ENCODE measurements at places on chromosomes 2 and 18.

DNA sequence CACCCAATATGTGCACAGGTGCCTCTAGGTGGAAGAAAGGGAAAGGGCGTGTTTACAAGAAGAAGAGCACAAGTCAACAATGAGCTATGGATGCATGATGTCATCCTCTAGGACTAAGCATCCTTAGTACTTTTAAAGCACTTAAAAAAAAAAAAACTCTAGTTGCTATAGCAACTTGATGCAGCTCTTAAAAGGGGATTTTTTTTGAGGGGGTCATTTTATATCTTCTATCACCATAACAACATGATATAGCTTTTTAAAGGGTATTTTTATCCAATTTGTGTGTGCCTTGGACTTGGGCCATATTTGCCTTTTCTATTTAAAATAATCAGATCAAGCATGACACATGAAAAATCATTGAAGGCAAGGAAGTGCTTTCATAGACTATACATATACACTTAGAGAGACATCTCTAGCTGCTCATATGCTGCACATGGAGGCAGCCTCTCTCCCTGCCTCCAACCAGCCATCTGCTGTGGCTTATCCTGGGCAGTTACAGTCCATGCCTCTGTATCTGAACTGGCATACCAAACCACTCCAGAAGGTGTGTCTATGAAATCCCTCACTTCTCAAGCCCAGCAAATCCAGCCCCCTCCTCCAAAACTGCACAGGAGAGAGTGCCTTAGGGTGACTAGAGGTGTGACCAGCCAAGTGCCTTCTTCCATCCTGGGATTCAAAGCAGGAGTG lies 165.4 kb downstream of the MSH2 start:
- H3K4me3 ChIP-seq: no peak overlapping the region
- H3K27me3 ChIP-seq: peaks cover 59% of the 10 kb centered on the region
- no peak overlapping the region for H3K27ac ChIP-seq
- no peak for DNase-seq

GRCh38 chr2:240595381-240596079 lies 9.0 kb downstream of the CAPN10 start:
- no peaks in the 10 kb centered on the region for H3K27me3 ChIP-seq
- H3K4me1 ChIP-seq: no peaks in the 10 kb centered on the region
- no peak overlapping the region for H3K4me3 ChIP-seq

- H3K36me3 ChIP-seq: no peaks in the 10 kb centered on the region
- H3K27ac ChIP-seq: no peak overlapping the region
- no peaks in the 10 kb centered on the region for H3K27me3 ChIP-seq
- peaks cover 35% of the 10 kb centered on the region for H3K4me1 ChIP-seq
Observed at GRCh38 chr2:43169987-43170386, 56.4 kb downstream of the ZFP36L2 start.

DNA sequence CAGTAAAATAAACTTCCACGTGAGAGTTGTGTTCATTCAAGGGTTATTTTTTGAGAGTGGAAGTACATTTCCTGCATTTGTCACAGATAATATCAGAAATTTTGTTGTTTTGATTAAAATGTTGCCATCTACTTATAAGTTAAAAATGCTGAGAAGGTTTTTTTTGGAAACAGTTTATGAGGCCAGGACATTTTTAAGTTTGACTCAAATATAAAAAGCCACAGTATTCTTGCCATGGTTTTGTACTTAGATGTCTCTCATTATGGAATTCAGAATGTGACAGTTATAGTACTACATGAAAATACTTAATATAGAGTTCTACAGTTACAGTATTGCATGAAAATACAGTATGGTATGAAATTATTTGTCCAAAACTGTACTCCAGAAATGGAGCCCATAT lies 44.1 kb downstream of the PDK1 start:
- H3K36me3 ChIP-seq: peaks cover 23% of the 10 kb centered on the region
- no peak for DNase-seq
- H3K27ac ChIP-seq: no peak overlapping the region

GRCh38 chr2:121583555-121583954 lies 52.9 kb downstream of the RNU4ATAC start:
- no peak for DNase-seq
- H3K27me3 ChIP-seq: no peaks in the 10 kb centered on the region
- no peak overlapping the region for H3K27ac ChIP-seq
- H3K36me3 ChIP-seq: peaks cover 3% of the 10 kb centered on the region
- no peak overlapping the region for H3K4me3 ChIP-seq
- H3K4me1 ChIP-seq: peaks cover 4% of the 10 kb centered on the region

Measured in adrenal gland (tissue), 19 donors.